ENCODE measurements at places on chromosomes 16 and 17.

- DNase-seq: peak; percentile 99
Measured at GRCh38 chr17:58631523-58632323, 60.1 kb downstream of the TEX14 start.

DNA sequence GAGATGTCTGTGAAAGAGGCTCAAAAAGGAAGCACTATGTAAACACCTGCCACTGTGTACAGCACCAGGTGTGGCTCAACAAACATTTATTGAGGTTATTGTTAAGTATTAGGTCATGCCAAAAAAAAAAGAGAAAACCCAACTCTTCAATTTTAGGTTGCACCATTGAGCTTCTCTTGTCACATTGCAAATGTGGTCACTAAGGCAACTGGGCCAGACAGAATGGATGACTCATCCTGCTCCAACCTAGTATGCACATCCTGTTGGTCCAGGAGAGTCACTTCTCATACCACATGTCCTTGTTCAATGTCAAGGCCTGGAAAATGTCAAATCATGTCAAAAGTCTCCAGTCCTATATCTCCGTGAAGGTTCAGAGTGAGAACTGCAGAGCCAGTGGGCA, 25.0 kb downstream of the HOXB1 start:
- no peak for DNase-seq

- DNase-seq: no peak
Measured at GRCh38 chr16:80775450-80775849, 28.9 kb downstream of the CDYL2 start.

GRCh38 chr16:6949240-6949639, 383.4 kb upstream of the RBFOX1 start:
- no peak for DNase-seq

DNA sequence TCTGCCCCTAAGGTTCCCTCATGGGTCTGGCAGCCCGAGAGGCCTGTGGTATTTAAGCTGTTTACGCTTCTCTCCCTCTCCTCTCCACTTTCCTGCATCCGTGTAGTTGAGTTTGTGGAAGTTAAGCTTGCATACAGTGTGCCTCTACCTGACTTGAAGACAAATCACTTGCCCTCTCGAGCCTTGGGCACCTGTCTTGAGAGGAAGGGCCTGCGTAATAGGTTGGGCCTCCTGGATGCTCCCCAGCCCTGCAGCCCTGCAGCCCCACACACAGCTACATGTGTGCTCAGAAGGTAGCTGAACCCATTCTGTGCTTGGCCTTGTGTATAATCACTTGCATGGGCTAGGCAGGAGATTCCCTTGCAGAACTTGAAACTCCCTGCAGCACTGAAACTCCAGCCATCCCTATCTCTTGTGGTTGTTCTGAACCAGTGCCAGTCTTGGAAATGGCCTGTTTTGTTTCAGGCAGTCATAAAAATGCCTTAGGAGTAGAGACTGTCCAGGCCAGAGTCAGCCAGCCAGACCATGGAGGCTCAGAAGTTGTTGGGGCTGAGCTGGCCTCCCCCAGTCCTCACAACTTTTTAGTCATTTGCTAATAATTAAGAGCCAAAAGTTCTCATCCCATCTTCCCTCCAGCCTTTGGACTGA, 134.6 kb downstream of the CLEC16A start:
- peak; percentile 32 for DNase-seq

DNA sequence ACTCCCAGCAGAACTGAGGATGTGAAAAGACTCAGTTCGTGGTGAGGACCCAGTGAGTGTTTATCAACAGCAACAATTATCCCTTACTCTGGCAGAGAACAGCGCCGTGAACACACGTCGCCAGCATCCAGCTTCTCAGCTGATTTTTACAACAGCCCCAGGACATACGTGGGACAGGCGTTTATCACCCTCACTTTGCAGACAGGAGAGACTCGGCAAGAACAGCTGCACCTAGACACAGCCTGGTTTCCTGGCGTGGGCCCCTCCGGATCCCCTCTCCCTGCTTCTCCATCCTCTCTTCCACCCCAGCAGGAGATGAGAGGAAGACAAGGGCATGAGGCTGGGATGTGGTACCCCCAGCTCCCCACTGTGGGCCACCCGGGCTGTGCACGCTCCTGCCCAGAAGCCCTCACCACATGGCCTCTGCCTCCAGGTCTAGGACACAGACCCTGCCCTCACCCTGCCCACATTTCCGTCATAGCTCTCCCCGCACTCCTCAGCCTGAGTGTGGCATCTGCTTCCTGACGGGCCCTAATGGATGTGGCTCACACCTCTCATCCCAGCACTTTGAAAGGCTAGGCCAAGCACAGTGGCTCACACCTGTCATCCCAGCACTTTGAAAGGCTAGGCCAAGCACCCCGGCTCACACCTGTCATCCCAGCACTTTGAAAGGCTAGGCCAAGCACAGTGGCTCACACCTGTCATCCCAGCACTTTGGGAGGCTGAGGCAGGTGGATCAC, 17.5 kb downstream of the ABR start:
- DNase-seq: no peak
